ENCODE measurements at places on chromosomes 3 and 15.

DNA sequence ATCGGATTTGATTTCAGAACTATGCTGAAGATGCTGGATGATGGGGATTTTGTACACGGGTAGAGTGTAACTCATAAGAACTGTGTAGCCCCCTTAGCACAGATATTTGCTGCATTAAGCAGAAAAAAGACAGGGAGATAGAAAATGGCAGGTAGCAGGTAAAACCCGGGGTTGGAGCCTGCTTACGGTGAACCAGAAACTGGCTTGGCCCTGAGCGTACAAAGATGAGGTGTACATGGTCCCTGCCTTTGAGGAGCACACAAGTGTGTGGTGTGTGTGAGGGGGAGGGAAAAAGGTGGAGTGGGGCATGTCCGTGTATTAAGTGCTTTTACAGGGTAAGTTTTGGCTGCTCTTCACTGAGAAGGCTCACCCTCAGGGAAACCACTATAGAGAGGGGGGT, 3.5 kb downstream of the LPP start:
- no peak for DNase-seq

DNA sequence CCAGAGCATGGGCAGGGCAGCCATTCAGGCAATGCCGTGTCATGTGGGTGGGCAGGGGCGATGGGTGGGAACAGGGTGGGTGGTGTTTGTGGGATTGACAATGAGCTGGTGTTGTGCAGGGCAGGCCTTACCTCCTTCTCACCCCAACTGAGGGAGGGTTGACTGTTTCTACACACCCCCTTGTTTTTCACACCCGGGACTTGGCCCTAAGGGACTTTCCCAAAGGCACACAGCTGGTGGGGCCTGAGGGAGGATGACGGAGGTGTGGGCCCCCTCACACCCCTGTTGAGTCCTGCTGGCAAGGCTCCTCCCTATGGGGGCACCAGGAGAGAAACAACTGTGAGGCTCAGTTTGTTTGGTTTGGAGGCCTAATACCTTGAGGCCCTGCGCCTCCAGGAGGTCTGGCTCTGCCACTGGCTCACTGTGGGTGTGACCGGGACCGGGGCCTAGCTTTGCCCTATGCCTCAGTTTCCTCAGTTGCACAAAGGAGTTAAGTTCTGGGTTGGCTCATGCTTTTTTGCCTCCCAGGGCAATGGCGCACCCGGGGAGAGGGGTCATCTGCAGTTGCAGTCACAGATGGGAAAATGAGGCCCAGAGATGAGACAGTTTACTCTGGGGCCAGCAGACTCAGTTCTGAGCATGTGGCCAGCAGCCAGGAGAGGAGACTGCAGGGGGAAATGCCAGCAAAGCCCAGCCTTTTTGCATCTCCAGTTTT, 5.1 kb upstream of the DNAH1 start:
- DNase-seq: no peak

- DNase-seq: no peak
Observed at GRCh38 chr3:175526609-175527280, 667.6 kb downstream of the NAALADL2 start.

DNA sequence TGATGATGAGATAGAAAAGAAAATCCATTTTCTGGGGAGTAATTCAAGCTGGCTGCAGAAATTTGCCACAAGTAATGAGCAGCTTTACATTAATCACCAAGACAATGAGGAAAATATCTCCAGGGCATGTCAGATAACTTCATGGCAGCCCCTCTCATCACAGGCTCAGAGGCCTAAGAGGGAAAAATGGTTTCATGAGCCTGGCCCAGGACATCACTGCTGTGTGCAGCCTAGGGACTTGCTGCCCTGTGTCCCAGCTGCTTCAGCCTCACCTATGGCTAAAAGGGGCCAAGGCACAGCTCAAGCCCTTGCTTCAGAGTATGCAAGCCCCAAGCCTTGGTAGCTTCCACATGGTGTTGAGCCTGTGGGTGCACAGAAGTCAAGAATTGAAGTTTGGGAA, 161.7 kb downstream of the OPA1 start:
- DNase-seq: no peak

- DNase-seq: no peak
Observed at GRCh38 chr3:182725372-182726251, 67.7 kb upstream of the ATP11B start.

DNA sequence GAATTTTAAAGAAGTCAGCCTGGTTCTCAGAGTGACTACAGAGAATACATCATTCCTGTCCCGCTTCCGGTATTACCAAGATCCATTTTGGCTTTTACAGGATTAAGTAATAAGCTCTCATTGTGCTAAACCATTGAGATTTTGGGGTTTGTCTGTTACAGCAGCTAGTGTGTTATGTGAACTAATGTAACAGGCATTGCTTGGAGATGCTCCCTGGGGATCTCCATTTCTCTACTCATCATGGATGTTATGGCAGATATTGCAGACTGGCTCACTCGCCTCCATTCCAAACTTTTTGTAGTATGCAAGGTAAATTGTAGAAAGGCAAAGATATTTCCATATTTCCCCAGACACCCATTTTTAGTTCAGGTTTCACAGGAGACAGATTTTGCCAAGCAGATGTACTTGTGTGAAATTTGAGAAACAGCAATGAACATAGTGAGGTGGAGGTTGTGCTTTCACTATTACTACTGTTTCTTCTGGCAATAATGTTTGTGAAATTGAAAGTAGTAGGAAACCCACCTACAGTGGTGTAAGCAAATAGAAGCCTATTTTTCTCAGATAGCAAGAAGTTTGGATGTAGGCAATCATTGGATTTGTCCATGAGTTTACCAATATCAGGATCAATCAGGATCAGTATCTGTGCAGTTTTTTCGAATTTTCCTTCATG, 177.1 kb upstream of the GALNT15 start:
- DNase-seq: no peak

- DNase-seq: no peak
Observed at GRCh38 chr3:190494907-190495306, 19.0 kb upstream of the IL1RAP start.
